Left ventricle myocardium inferior (tissue), 1 donor: ENCODE measurements at places on chromosomes 7 and 10. TPM values are rescaled to one million over a fixed set of nuclear protein-coding genes. Genes with fewer than 3 reads are reported as not detected.

- no peak for DNase-seq
Measured at GRCh38 chr7:44982535-44982923, 3.7 kb upstream of the MYO1G start.

The CLEC5A gene
- total RNA-seq = 0.47 TPM

- DNase-seq = no peak
Measured at GRCh38 chr7:148500978-148501377, 89.6 kb upstream of the C7orf33 start.

- no peak for DNase-seq
Measured at GRCh38 chr10:117408436-117409384, 33.5 kb upstream of the PDZD8 start.

GRCh38 chr7:150911590-150912267 lies 59.4 kb downstream of the AOC1 start:
- no peak for DNase-seq

The AVL9 gene
- total RNA-seq = 11.8 TPM

The HMX3 gene
- not detected for total RNA-seq

DNA sequence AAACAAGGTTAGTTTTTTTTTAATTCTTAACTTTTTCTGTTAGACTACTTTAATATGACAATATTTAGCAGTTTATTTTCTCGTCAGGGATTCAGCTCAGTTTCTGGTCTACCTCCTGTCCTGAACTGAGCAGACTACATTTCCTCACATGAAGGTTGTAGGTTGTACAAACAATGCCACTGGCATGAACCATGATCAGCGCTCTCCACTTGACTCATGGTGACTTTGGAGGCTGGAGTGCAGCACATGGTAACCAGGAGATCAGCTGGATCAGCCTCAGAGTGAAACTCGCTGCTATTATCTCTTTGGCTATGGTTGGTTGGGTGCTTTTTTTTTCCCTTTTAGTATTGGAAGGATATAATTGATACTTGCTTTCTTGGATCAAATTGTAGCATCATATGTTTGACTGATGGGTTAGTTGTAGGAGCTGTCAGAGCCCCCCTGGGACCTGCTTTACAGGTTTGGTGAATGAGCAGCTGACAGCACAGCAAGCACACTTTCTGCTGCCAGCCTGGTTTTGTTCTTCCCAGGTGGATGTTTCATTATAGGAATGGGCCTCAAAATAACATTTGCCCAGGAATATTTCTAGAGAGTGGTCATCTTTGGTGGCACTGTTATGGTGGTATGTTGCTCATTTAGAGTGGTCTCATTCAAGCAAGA lies 556.4 kb downstream of the AUTS2 start:
- DNase-seq = no peak

- no peak for DNase-seq
Measured at GRCh38 chr10:13231808-13232207, 2.4 kb downstream of the UCMA start.

DNA sequence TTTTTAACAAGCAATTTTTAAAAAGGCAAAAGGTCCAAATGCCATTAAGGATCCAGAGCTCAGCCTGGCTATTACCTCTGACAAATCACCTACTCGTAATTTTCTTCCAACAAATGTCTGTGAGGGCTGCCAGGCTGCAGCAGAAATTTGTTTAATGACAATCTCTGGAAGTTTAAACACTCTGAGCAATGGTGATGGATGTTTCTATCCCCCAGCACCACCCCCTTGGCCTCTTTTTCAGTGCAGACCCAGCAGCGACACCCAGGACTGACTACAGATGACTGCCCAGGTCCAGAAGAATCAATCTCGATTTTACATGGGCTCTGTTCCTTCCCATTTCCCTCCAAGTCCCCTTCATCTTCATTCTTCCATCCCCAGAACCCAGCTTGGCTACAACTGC lies 201.4 kb upstream of the AOAH start:
- DNase-seq = no peak

DNA sequence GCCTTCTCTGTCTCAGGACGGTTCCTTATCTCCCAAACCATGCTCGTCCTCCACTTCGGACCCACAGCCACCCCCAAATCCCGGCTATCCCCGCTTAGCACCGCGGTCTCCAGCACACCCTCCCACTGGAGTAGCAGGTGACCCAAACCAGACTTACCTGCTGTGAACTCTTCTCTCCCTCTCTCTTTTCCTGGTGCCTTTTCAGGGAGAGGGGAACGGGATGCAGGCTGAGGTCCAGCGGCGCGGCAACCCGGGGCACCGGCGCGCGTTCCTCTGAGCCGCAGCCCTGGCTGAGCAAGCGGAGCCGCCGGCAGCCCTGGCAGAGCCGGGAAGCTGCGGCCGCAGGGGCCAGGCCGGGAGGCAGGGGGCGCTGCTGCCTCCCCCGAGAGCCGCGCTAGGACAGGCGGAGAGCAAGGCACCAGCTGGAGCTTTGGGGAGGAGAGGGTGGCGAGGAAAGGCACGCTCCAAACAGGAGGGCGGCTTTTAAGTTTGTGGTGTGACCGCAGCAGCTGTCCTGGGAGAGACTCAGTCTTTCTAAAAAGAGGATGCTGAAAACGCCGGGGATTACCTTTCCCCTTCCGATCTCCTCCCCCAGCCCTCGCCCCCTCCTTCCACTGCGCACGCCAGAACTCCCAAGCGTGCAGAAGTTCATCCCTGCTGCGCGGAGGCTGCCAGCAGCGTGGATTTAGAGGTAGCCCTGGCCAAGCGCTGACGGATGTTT lies at the start of gene SEMA3D:
TSS of gene SEMA3D (minus strand) at position 536 of the 721 bp plus-strand sequence. CDS start 65,165 bp downstream, outside the sequence.
- DNase-seq = peak; percentile 51

- no peak for DNase-seq
Measured at GRCh38 chr10:125605167-125605566, 77.8 kb downstream of the TEX36 start.

DNA sequence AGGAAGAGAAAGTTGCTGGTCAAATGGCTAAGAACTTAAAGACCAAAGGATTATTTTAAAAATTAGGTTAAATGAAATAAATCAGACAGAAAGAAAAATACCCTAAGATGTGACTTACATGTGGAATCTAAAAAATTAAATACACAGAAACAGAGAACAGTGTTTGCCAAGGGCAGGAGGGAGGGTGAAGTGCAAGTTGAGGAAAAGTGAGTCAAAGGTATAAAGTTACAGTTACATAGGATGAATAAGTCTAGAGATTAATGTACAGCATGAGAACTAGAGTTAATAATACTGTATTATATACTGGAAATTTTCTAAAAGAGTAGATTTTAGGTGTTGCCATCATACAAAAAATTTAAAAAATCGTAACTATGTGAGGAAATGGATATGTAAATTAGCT lies 146.3 kb downstream of the MDFIC start:
- no peak for DNase-seq

The ANKRD7 gene
- 1.1 TPM for total RNA-seq

The PLEKHS1 gene
- not detected for total RNA-seq

The PPP2R2D gene
- total RNA-seq = 38.2 TPM

- DNase-seq = no peak
Measured at GRCh38 chr7:99083733-99084132, 60.2 kb downstream of the SMURF1 start.

The PROSER2 gene
- total RNA-seq = 0.52 TPM

The PILRA gene
- total RNA-seq = 2.0 TPM

GRCh38 chr7:22831602-22832305 lies 9.1 kb upstream of the TOMM7 start:
- no peak for DNase-seq

DNA sequence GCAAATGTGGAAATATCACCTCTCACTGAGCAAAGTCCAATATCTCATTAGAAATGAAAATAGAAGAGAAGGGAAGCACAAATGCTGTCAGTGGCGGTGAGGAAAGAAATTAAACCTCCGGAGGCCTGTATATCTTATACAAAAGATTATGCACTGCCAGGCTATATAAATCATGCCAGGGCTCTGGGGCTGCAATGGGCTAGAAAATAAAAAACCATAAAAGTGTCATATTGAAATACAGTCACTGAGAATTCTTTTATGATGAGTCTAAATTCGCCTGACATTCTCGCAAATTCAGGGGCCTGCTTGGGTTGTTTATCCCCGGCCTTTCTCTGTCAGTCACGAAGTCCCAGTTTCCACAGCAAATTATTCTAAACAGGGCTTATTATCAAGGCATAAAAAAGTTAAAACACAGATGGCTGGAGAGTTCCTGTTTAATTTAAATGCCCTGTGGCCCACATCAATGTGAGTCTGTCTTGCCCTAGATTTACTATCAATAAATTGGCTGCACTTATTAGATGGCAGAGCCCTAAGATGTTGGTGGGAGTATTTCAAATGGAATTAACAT lies 193.8 kb downstream of the SNX10 start:
- no peak for DNase-seq

DNA sequence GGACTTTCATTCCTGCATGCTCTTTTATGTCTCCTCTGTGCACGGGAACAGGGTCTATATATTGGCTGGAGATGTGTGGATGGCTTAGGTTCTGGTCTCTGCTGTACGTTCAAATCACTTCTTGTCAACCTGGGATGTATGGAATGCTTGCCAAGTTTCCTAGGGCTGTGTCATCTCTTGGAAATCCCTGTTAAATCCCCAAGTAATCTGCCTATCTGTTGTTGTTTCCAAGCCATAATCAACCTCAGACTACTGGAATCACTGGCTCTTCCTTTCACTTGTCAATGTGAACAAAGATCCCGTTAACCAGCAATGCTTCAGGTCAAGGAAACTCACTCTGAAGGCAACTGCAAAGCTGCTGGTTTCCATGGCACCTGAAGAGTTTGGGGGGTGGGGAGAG lies 93.3 kb upstream of the FAM171A1 start:
- no peak for DNase-seq
